Neural crest cell (in vitro differentiated cells): ENCODE measurements at places on chromosomes 3 and 15. TPM values are rescaled to one million over a fixed set of nuclear protein-coding genes. Genes with fewer than 3 reads are reported as not detected.

GRCh38 chr3:15331606-15332404 lies 581 bp downstream of the SH3BP5 start:
- peak overlapping the region; percentile 87 for H3K4me3 ChIP-seq
- DNase-seq, result peak; percentile 13
- peaks cover 13% of the 10 kb centered on the region for H3K4me1 ChIP-seq
- no peak overlapping the region for H3K27ac ChIP-seq
- no peaks in the 10 kb centered on the region for H3K36me3 ChIP-seq

DNA sequence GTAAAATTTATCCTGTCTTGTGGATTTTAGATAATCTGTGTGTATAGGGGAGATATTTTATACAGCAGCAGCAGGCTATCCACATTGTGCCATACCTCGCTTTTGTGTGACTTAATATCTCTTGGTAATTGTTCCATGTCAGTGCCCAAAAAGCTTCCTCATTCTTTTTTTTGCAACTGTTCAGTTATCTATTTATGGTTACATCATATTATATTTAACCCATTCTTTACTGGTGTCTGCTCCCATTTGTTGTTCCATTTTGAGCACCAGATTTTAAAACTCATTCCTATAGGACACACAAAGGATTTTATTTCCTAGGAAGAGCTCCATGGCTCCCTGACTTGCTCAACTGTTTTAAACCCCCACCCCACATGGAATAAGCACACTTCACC lies 86.3 kb upstream of the RASGRP1 start:
- H3K27ac ChIP-seq, result no peak overlapping the region
- H3K4me1 ChIP-seq, result peaks cover 12% of the 10 kb centered on the region
- no peaks in the 10 kb centered on the region for H3K36me3 ChIP-seq
- H3K4me3 ChIP-seq, result no peak overlapping the region

GRCh38 chr3:154227531-154227930 lies 96.8 kb downstream of the DHX36 start:
- H3K4me1 ChIP-seq, result peaks cover 14% of the 10 kb centered on the region
- DNase-seq, result no peak
- no peaks in the 10 kb centered on the region for H3K27me3 ChIP-seq
- peak overlapping the region; percentile 50 for H3K27ac ChIP-seq

DNA sequence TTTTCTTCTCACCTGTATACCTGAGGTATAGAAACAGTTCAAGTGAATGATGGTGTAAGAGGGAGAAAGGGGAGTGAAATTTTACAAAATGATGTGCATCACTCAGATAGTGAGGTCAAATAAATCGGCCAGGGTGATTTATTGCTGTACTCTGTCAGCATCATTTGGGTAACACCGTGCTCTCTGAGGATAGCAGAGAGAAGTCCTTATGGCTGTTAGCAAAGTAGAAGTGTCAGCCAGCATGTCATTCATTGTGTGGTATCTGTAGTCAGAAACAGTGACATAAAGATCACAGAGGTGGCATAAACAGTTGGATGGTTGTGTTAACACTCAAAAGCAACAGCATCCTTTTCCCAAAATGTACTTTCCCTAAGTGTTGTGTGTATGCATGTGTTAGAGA lies 53.4 kb downstream of the PSMD6 start:
- peak overlapping the region; percentile 43 for H3K27ac ChIP-seq
- peak overlapping the region; percentile 10 for H3K4me3 ChIP-seq
- no peaks in the 10 kb centered on the region for H3K36me3 ChIP-seq
- no peaks in the 10 kb centered on the region for H3K27me3 ChIP-seq
- peaks cover 62% of the 10 kb centered on the region for H3K4me1 ChIP-seq

DNA sequence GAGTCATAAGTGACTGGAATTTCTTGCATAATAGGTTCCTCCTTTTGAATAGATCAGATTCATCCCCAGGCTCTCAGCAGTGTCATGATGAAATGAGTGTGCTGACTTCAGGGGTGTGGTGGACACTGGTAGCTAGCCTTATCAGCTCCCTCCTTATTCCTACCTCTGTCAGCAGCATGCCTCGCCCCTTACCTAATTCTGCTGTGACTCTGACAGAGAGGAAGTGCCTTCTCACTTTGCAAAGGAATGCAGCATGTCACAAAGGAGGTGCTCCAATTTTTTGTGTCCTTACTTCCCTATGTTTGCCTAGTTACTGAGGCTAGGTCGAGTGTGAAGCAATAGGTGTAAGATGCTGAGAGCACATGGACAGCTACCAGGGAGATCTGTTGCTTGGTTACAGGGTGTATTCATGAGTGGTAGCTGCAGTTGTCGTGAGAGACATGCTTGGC lies 90.6 kb downstream of the TNFAIP8L3 start:
- no peak for DNase-seq
- H3K27me3 ChIP-seq, result no peaks in the 10 kb centered on the region
- H3K36me3 ChIP-seq, result peaks cover 26% of the 10 kb centered on the region
- no peak overlapping the region for H3K4me3 ChIP-seq
- H3K27ac ChIP-seq, result no peak overlapping the region

DNA sequence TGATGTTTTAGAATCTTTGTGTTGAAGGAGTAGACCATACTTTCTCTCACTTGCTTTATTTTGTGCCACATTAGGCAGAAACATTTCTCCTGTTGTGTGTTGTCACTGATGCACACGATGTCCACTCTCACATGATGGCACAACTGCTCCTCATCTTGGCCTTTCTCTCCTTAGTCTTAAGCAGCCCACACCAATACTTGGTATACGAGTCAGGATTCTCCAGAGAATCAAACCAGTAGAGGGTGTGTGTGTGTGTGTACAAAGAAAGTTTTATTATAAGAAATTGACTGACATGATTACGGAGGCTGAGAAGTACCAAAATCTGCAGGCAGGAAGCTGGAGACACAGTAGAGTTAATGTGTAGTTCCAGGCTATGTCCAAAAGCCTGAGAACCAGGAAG lies 187.1 kb downstream of the ALCAM start:
- H3K4me1 ChIP-seq, result no peaks in the 10 kb centered on the region
- peaks cover 2% of the 10 kb centered on the region for H3K36me3 ChIP-seq
- no peak overlapping the region for H3K27ac ChIP-seq
- no peak for DNase-seq

DNA sequence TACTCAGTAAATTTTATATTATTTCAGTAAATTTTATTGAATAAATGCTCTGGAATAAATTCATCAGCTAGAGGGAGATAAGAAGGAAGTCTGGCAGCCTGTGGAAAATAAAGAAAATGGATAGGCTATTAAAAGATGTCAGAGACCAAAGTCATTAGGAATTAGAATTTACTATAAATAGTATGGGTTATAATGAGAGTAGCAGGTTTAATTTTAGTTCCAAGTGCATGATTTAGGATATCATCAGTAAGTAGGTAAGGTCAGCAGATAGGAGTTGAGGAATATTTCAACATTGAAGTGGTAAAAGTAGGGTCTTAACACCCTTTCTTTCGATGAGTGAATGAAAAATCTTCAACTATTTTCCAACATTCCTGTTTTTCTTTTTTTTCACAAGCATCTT lies 64.6 kb downstream of the SNRPN start:
- no peaks in the 10 kb centered on the region for H3K4me1 ChIP-seq
- no peak overlapping the region for H3K27ac ChIP-seq
- no peak for DNase-seq
- H3K36me3 ChIP-seq, result peaks cover 47% of the 10 kb centered on the region

GRCh38 chr15:56892659-56893363 lies 25.6 kb upstream of the TCF12 start:
- peaks cover 12% of the 10 kb centered on the region for H3K4me1 ChIP-seq
- peaks cover 8% of the 10 kb centered on the region for H3K36me3 ChIP-seq

DNA sequence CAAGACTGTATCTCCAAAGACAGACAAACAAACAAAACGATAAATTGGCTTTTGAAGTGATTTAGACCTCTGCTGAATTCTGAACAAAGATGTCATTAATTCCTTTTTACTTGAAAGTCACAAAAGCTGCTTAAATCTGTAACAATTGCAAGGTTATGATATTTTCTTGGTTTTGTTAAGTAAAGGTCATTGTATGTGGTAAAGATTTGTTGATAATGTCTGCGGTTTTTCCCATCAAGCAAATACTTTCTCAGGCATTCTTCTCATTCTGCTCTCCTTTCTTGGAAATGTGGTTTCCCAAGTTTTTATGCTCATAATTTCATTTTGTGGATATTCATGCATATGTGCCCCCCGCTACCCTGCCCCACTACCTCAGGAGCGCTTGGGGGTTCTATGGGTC lies 116.5 kb downstream of the SLMAP start:
- DNase-seq, result no peak
- H3K4me1 ChIP-seq, result no peaks in the 10 kb centered on the region
- H3K36me3 ChIP-seq, result peaks cover 2% of the 10 kb centered on the region
- no peak overlapping the region for H3K27ac ChIP-seq
- H3K27me3 ChIP-seq, result no peaks in the 10 kb centered on the region

- H3K27me3 ChIP-seq, result no peaks in the 10 kb centered on the region
- no peak overlapping the region for H3K4me3 ChIP-seq
- peaks cover 6% of the 10 kb centered on the region for H3K4me1 ChIP-seq
- H3K36me3 ChIP-seq, result peaks cover 9% of the 10 kb centered on the region
- H3K27ac ChIP-seq, result no peak overlapping the region
Measured at GRCh38 chr3:56207922-56208321, 260.3 kb downstream of the ERC2 start.

DNA sequence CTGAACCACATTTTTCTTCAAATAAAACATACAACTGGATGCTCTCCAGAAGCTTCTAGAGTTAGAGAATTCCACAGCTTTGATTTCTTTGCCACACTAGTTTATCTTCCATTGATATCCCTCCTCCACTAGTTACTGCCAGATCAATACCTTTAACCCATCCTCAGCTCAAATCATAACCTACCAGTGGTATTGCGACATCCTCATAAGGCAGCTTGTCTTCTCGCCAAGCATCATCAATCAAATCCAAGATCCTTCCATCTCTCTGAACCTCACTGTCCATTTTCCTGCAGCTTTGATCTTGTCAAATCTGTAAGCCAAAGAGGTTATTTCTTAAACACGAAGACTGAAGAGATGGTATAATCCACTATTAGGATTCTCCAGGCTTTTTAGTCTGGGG lies 3.2 kb downstream of the ANAPC13 start:
- DNase-seq, result no peak
- H3K4me3 ChIP-seq, result peak overlapping the region; percentile 64
- H3K4me1 ChIP-seq, result peaks cover 25% of the 10 kb centered on the region
- peaks cover 9% of the 10 kb centered on the region for H3K36me3 ChIP-seq
- no peaks in the 10 kb centered on the region for H3K27me3 ChIP-seq

GRCh38 chr15:63255489-63255990 lies 21.9 kb upstream of the APH1B start:
- H3K4me3 ChIP-seq, result no peak overlapping the region
- peaks cover 13% of the 10 kb centered on the region for H3K36me3 ChIP-seq
- peak overlapping the region; percentile 59 for H3K27ac ChIP-seq
- H3K27me3 ChIP-seq, result no peaks in the 10 kb centered on the region
- peaks cover 29% of the 10 kb centered on the region for H3K4me1 ChIP-seq

DNA sequence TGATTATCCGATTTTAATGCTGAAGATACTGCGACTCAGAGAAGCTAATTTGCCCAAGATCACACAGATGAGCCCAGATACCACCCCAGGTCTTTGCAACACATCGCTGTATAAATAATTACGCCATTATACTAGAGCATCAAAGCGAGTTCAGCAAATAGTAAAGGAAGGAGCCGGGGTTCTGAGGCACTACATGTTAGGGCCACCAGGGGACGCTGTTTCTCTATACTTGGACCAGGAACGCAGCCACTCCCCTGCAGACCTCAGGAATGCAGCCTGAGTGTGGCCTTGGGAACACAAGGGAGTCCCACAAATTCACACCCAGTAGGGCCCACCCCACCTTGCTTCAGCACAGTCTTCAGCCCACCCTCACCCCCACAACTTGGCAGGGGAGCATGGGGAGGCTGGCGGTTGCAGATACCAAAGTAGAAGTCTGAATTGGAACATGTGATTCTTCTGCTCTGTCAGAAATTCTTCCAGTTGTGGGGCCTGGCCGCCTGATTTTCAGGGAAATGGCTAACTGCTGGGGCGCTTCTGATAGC lies 57.8 kb upstream of the RYK start:
- peak; percentile 88 for DNase-seq
- peaks cover 20% of the 10 kb centered on the region for H3K4me1 ChIP-seq
- no peaks in the 10 kb centered on the region for H3K36me3 ChIP-seq
- H3K4me3 ChIP-seq, result no peak overlapping the region

DNA sequence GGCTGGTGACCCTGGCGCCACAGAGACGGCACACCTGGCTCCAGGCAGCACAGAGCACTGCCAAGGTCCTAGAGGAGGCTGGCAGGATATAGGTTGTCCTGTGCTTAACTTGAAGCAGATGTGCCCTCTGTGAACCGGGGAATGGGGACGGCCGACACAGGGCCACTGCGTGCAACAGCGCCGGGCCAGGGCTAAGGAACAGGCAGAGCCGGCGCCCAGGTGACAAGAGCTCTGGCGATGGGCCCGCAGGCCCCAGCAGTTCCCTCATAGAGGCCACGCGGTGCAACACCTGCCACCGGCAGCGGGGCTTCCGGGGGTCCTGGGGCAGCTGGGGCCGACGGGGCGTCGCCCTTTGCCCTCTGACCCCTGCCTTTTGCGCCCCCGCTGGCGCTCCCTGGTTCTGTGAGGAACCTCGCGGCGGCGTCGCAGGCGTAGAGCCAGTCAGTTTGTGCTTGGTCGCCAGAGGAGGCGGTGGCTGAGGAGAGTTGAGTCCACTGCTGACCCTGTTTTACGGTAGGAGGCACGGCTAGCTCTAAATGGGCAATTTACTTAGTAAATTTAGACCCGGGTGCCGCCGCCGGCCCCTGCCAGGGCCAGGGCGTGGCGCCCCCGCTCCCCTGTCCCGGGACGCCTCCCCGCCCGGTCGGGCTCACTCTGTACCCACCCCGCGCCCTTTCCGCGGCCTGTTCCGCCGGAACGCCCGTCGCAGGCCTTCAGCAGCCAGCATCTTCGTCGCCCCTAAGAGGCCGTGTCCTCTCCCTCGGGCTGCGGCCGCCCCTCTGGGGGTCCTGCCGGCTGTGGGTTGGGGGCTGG lies at the start of gene NPAP1:
TSS of gene NPAP1 (plus strand) at position 444 of the 813 bp plus-strand sequence. CDS start at position 537, 93 bp downstream.
- H3K4me3 ChIP-seq, result no peak within 1 kb of the TSS
- DNase-seq, result no peak
- H3K4me1 ChIP-seq, result no peaks in the 10 kb centered on the region
- H3K27ac ChIP-seq, result no peak within 1 kb of the TSS

EEFSEC gene
- 20.2 and 23.4 TPM in 2 replicates for total RNA-seq
